ENCODE measurements at places on chromosomes 1 and 21. TPM values are rescaled to one million over a fixed set of nuclear protein-coding genes. Genes with fewer than 3 reads are reported as not detected.

GRCh38 chr1:70616946-70617345 lies 205.9 kb downstream of the CTH start:
- no peaks in the 10 kb centered on the region for H3K27me3 ChIP-seq
- no peaks in the 10 kb centered on the region for H3K36me3 ChIP-seq
- H3K4me3 ChIP-seq: no peak overlapping the region
- no peaks in the 10 kb centered on the region for H3K4me1 ChIP-seq
- no peak for DNase-seq

- no peak overlapping the region for H3K27ac ChIP-seq
- H3K4me3 ChIP-seq: no peak overlapping the region
- peaks cover 32% of the 10 kb centered on the region for H3K4me1 ChIP-seq
- peaks cover 2% of the 10 kb centered on the region for H3K27me3 ChIP-seq
These were observed 17.6 kb upstream of the PARP1 start for GRCh38 chr1:226425431-226426031.

DNA sequence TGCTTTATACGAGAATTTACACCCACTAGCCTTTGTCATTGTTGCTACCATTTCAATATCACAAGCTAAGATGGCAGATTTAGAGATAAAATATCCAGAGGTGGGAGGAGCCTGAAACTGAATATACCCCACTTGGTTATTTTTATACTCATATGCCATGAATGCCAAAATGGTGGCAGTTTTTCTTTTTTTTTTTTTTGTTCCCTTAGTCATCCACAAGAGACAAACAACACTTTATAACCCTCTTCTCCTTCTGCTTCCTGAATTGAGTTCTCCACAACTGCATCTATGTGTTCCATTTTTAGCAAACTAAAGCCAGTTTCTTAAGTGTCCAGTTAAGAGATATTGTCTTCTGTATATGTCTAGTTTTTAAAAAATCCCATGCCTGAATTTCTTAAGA lies 558.4 kb downstream of the LMO4 start:
- no peaks in the 10 kb centered on the region for H3K36me3 ChIP-seq
- DNase-seq: no peak
- no peaks in the 10 kb centered on the region for H3K27me3 ChIP-seq
- H3K4me3 ChIP-seq: no peak overlapping the region
- no peaks in the 10 kb centered on the region for H3K4me1 ChIP-seq
- H3K27ac ChIP-seq: no peak overlapping the region

- no peaks in the 10 kb centered on the region for H3K36me3 ChIP-seq
- no peaks in the 10 kb centered on the region for H3K4me1 ChIP-seq
- no peak overlapping the region for H3K4me3 ChIP-seq
These were observed 385.9 kb downstream of the GPATCH2 start for GRCh38 chr1:217244971-217245370.

DNA sequence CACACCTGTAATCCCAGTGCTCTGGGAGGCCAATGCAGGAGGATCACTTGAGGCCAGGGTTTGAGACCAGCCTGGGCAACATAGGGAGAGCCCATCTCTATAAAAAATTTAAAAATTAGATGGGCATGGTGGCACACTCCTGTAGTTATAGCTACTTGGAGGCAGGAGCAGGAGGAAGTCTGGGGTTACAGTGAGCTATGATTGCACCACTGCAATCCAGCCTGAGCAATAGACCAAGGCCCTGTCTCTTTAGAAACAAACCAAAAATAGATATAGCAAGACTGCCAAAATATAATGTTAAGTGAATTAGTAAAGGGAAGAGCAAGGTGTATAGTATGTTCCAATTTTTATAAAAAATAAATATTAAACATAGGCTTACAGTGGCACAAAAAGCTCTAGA lies 28.8 kb downstream of the PLEKHO1 start:
- H3K36me3 ChIP-seq: no peaks in the 10 kb centered on the region
- H3K27me3 ChIP-seq: no peaks in the 10 kb centered on the region
- peaks cover 23% of the 10 kb centered on the region for H3K4me1 ChIP-seq
- DNase-seq: no peak
- H3K27ac ChIP-seq: no peak overlapping the region

DNA sequence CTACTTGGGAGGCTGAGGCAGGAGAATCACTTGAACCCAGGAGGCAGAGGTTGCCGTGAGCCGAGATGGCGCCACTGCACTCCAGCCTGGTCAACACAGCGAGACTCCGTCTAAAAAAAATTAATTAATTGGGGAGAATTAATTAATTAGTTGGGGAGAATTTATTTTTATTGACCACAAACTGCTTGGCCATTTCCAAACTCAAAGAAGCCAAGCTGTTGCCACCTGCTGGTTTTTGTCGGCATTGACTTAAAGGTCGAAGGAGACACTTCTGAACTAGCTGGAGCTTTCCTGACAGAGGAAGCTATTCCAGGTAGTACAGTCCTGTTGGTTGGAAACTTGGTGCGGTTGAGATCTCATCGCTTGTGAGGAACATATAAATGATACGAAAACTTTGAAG lies 13.1 kb downstream of the MAP1LC3C start:
- H3K4me1 ChIP-seq: no peaks in the 10 kb centered on the region
- no peak overlapping the region for H3K27ac ChIP-seq
- no peaks in the 10 kb centered on the region for H3K36me3 ChIP-seq
- no peak overlapping the region for H3K4me3 ChIP-seq
- peak; percentile 34 for DNase-seq

- no peaks in the 10 kb centered on the region for H3K27me3 ChIP-seq
- H3K27ac ChIP-seq: no peak overlapping the region
- no peak for DNase-seq
- no peaks in the 10 kb centered on the region for H3K36me3 ChIP-seq
- no peak overlapping the region for H3K4me3 ChIP-seq
These were observed 228.2 kb upstream of the USP24 start for GRCh38 chr1:55443175-55443915.

DNA sequence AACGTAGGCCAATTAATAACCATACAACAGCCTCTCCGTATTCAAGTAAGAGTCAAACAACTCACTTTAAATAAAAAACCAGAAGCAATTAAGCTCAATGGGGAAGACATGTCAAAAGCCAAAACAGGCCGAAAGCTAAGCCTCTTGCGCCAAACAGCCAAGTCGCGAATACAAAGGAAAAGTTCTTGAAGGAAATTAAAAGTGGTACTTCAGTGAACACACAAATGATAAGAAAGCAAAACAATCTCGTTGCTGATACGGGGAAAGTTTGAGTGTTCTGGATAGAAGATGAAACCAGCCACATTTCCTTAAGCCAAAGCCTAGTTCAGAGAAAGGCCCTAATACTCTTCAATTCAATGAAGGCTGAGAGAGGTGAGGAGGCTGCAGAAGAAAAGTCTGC lies 53.4 kb downstream of the SIPA1L2 start:
- H3K27me3 ChIP-seq: no peaks in the 10 kb centered on the region
- no peak overlapping the region for H3K27ac ChIP-seq

GRCh38 chr1:30412241-30413110 lies 310.9 kb downstream of the MATN1 start:
- no peak overlapping the region for H3K27ac ChIP-seq
- no peak overlapping the region for H3K4me3 ChIP-seq
- H3K27me3 ChIP-seq: no peaks in the 10 kb centered on the region
- H3K4me1 ChIP-seq: peaks cover 14% of the 10 kb centered on the region

DNA sequence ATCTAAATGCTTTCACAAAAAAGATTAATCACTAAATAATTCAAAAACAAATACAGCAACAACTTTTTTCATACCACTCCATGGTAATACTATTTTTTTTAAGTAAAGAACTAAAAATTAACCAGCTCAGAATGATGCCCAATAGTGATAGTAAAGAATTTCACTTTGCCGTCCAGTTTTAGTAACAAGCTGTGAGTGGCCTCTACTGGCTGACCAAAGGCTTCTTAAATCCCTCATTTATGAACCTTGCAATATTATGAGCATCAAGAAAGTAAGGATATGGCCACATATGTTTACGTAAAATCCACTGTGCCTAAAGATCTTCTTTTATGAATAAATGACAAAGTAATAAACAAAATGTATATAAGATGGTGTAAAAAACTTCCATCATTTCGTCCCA lies 108.6 kb downstream of the GPATCH2 start:
- no peak overlapping the region for H3K4me3 ChIP-seq
- DNase-seq: peak; percentile 4
- no peaks in the 10 kb centered on the region for H3K27me3 ChIP-seq
- H3K4me1 ChIP-seq: no peaks in the 10 kb centered on the region
- H3K36me3 ChIP-seq: no peaks in the 10 kb centered on the region

DNA sequence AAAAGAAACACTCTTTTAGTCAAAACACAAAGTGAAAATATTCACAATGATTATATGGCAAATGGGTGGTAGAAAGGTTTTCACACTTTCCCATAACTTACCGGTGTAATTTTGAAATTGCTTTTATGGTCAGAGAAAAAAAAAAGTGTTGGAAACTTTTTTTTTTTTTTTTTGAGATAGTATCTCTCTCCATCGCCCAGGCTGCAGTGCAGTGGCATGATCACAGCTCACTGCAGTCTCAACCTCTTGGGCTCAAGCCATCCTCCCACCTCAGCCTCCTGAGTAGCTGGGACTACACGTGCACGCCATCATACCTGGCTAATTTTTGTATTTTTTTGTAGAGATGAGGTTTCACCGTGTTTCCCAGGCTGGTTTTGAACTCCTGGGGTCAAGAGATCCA lies 3.3 kb downstream of the IFNGR2 start:
- DNase-seq: no peak
- H3K27me3 ChIP-seq: no peaks in the 10 kb centered on the region
- H3K4me1 ChIP-seq: peaks cover 22% of the 10 kb centered on the region
- no peak overlapping the region for H3K27ac ChIP-seq
- H3K4me3 ChIP-seq: no peak overlapping the region

GRCh38 chr1:239951511-239952140 lies 140.1 kb upstream of the FMN2 start:
- no peaks in the 10 kb centered on the region for H3K4me1 ChIP-seq
- no peak overlapping the region for H3K4me3 ChIP-seq
- peak; percentile 44 for DNase-seq
- no peak overlapping the region for H3K27ac ChIP-seq
- H3K36me3 ChIP-seq: no peaks in the 10 kb centered on the region

- no peak for DNase-seq
- peaks cover 16% of the 10 kb centered on the region for H3K4me1 ChIP-seq
- H3K27ac ChIP-seq: no peak overlapping the region
- H3K27me3 ChIP-seq: peaks cover 8% of the 10 kb centered on the region
- no peak overlapping the region for H3K4me3 ChIP-seq
- H3K36me3 ChIP-seq: no peaks in the 10 kb centered on the region
These were observed 2.6 kb upstream of the GNG12 start for GRCh38 chr1:67835663-67836452.

GRCh38 chr1:153985341-153985912 lies 712 bp downstream of the RAB13 start:
- no peaks in the 10 kb centered on the region for H3K27me3 ChIP-seq
- DNase-seq: no peak
- peak overlapping the region; percentile 67 for H3K4me3 ChIP-seq
- peaks cover 18% of the 10 kb centered on the region for H3K4me1 ChIP-seq

DNA sequence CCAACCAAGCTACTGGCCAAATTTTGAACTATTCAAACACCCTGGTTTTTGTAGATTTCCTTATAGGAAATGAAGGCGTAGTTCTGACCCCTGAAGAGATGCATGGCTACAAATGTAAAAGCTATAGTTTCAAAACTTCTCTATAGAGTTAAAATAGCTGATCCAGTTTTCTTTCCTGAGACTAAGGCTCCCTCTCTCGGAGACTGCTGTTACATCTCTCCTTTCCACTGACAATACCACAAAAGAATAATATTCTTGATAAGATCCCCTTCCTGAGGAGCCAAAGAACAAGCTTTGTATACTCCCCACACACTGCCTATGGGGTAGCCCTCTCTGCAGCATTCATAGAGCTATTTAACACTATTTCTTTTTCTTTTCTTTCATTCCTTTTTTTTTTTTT lies 6.7 kb upstream of the CFAP126 start:
- no peaks in the 10 kb centered on the region for H3K36me3 ChIP-seq
- DNase-seq: no peak
- no peaks in the 10 kb centered on the region for H3K27me3 ChIP-seq
- H3K4me3 ChIP-seq: no peak overlapping the region
- H3K4me1 ChIP-seq: no peaks in the 10 kb centered on the region

- DNase-seq: no peak
- H3K27me3 ChIP-seq: no peaks in the 10 kb centered on the region
- no peak overlapping the region for H3K4me3 ChIP-seq
- peaks cover 24% of the 10 kb centered on the region for H3K36me3 ChIP-seq
- peaks cover 3% of the 10 kb centered on the region for H3K4me1 ChIP-seq
- H3K27ac ChIP-seq: no peak overlapping the region
These were observed 17.2 kb downstream of the CC2D1B start for GRCh38 chr1:52348704-52349300.

DNA sequence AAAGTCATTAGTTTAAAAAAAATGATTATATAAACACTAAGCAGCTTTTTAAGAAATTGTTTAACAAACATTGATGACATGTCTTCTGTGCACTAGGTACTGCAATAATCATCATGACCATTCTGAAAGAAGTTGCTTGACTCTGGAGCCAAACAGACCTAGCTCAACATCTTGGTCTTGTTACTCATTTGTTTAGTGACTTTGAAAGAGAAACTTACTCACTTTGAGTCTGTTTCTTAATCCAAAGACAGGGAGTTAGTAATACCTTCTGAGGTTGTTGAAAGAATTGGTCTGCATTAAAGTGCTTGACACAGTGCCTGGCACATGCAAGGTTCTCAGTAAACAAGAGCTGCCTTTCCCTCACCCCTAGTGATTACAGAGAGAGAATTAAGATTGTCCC lies 84.4 kb downstream of the SGIP1 start:
- H3K4me1 ChIP-seq: no peaks in the 10 kb centered on the region
- no peaks in the 10 kb centered on the region for H3K27me3 ChIP-seq
- H3K36me3 ChIP-seq: no peaks in the 10 kb centered on the region
- H3K27ac ChIP-seq: no peak overlapping the region

DNA sequence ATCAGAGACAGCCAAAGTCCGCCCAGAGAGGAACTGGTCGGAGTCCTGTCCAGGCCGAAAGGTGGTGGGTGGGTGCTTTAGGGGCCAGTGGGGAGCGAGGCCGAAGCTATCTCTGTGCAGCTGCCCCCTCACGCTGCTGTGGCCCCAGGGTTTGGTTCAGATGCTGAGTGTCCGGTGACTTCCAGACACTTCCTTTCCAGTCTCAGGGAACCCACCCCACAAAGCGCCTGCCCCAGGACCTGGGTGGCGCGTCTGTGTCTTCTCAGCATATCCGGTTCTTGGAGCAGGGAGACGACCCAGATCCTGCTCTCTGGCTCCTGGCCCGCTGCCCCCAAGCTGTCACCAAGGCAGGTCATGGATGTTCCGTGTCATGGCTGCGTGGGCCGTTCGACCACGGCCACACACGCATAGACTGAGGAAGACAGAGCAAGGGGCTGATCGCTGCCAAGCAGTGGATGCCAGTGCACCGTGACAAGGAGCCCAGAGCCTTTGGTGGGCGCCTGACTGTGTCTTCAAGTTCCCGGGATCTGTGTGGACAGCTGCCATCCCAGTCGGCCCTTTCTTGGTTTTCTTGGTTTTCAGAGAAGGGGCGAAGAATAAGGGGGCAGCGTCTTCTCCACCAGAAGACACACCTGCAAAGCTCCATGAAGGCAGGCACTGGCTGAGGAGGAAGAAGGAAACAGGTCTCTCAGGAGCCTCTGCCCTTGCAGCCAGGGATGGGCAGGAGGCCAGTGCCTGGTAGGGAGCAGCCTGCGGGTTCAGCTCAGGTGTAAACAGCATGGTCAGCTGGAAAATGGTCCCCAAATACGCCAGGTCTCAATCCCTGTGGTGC lies 22.9 kb upstream of the COL18A1 start:
- H3K4me1 ChIP-seq: peaks cover 25% of the 10 kb centered on the region
- H3K4me3 ChIP-seq: no peak overlapping the region
- no peak overlapping the region for H3K27ac ChIP-seq
- DNase-seq: no peak
- no peaks in the 10 kb centered on the region for H3K36me3 ChIP-seq
- no peaks in the 10 kb centered on the region for H3K27me3 ChIP-seq

Gene CD1C
- 0.61 TPM for total RNA-seq

Gene KRTAP26-1
- total RNA-seq: not detected

Gene BRDT
- total RNA-seq: 0.10 TPM

Gene PLA2G2F
- total RNA-seq: not detected

Gene TGFBR3
- total RNA-seq: 47.1 TPM
